ENCODE measurements at places on chromosomes 11 and 22.

GRCh38 chr11:73184953-73185671, 33.0 kb upstream of the P2RY2 start:
- peaks cover 20% of the 10 kb centered on the region for H3K27me3 ChIP-seq
- H3K4me1 ChIP-seq, result no peaks in the 10 kb centered on the region
- no peak overlapping the region for H3K4me3 ChIP-seq
- H3K27ac ChIP-seq, result no peak overlapping the region

- H3K4me1 ChIP-seq, result no peaks in the 10 kb centered on the region
- H3K4me3 ChIP-seq, result no peak overlapping the region
- H3K27ac ChIP-seq, result no peak overlapping the region
- no peaks in the 10 kb centered on the region for H3K27me3 ChIP-seq
These were observed 43.4 kb upstream of the MN1 start for GRCh38 chr22:27844656-27845591.

DNA sequence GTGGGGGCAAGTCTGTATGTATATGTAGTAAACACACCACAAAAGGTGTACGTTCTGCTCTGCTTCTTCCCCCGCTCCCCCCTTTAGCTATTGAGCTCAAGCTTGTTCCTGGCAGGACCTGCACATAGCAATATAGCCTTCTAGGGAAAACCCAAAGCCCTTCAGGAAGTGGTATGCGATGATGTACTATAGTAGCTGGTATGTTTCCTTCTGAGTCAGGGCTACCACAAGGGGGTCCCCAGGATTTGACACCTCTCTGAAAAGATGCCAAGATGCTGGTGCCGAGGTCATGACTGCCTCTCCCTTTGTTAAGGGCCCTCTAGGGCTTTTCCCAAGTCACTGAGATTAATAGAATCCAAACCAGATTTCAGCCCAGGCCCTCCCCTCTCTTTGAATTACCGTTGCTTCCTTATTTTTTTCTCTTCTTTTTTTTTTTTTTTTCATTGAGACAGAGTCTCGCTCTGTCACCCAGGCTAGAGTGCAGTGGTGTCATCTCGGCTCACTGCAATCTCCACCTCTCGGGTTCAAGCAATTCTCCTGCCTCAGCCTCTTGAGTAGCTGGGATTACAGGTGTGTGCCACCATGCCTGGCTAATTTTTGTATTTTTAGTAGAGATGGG, 268.4 kb downstream of the ETS1 start:
- H3K27me3 ChIP-seq, result no peaks in the 10 kb centered on the region
- H3K36me3 ChIP-seq, result peaks cover 24% of the 10 kb centered on the region
- peak; percentile 78 for DNase-seq
- peaks cover 77% of the 10 kb centered on the region for H3K4me1 ChIP-seq

- H3K27me3 ChIP-seq, result peaks cover 29% of the 10 kb centered on the region
- no peak overlapping the region for H3K27ac ChIP-seq
- no peaks in the 10 kb centered on the region for H3K4me1 ChIP-seq
- no peak overlapping the region for H3K4me3 ChIP-seq
These were observed 11.4 kb upstream of the MPPED1 start for GRCh38 chr22:43400449-43400848.

DNA sequence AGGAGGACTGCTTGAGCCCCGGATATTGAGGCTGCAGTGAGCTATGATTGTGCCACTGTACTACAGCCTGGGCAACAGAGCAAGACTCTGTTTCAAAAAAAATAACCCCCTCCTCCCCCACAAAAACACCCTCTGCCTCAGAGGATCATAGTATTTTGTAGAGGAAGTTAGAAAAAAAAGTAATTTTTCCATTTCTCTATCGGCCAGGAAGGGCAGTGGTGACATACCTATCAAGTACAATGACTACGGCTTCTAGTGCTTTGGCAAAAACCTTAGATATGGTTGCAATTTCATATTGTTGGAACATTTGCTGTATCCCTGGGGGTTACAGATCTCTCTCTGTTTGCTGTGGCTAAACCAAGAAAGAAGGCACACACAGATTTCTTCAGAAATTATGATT, 28.9 kb downstream of the C2CD3 start:
- no peak overlapping the region for H3K27ac ChIP-seq
- no peak for DNase-seq
- H3K4me1 ChIP-seq, result peaks cover 6% of the 10 kb centered on the region
- H3K4me3 ChIP-seq, result no peak overlapping the region

DNA sequence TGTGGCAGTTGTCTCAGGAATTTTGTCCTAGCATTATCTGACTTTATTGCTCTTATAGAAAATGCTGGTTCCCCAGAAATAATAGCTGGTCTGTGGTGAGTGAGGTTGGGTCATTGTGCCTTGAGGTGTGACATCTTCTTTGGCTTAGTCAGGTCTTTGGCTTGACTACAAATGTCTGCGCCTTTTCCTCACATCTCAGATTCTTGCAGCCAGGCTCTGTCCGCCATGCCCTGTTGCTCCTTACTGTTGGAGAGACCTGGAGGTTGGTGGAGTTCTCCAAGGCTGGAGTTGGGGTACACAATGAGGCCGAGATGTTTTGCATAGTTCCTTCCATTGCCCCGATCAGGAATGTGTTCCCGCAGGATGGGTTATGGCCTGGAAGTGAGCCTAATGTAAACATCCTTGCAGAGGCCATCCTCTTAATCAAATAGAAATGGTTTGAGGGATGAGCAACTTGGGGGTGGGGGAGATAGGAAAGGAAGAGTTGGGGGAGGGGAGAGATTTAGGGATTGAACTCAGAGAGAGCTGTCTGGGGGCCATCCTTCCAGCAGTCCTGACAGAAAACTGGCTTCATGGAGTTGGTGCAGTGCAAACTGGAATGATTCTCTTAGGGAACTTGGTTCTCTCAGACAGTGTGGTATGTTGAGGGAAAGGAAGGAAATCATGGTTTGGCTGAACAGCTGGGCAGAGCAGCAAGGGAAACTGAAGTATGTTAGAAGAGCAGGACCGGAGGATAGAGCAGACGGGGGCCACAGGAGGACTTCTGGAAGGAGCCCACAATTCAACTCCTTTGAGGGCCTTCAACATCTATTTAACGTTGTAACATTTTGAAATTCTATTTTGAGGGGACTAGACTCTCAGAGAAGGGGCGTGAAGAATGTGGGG, 49.9 kb downstream of the ZBTB16 start:
- H3K27ac ChIP-seq, result no peak overlapping the region
- H3K4me1 ChIP-seq, result peaks cover 78% of the 10 kb centered on the region
- no peak overlapping the region for H3K4me3 ChIP-seq
- no peak for DNase-seq

DNA sequence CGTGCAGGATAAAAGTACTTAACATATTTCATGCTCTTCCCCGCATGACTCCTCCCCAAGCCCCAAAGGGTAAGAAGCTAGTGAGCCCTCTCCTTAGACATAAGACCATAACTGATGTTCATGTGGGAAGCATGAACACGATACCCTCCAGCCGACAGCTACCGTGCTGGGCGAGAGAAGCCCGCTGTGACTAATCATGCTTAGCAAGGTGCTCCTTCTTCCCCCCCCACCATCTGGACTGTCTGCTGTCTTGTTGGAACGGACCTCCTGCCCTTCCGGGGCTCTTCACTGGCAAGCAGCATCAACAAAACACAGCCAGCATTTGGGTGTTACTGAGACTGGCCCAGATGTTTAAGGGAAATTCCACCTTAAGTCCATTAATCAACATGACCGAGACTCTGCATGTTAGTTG, 200.6 kb downstream of the DBX1 start:
- H3K27ac ChIP-seq, result no peak overlapping the region
- no peaks in the 10 kb centered on the region for H3K36me3 ChIP-seq
- no peak overlapping the region for H3K4me3 ChIP-seq
- DNase-seq, result no peak
- H3K27me3 ChIP-seq, result peaks cover 21% of the 10 kb centered on the region

DNA sequence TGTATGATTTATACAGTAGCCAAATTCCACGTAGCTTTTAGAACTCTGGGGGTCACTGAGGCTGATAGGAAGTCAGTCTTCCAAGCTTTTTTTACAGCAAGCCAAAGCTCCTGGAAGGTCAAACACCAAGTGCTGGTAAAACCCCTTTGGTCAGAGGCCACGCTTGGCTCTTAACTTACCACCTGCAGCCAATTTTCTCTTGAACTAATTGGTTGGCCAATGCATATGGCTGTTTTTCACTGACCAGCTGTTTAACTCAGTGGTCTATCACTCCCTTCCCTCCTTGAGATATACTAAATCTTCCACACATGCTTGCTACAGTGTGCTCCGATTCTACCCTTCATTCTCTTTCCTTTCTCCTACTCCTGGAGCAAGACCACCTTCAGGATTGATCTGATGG, 116.0 kb downstream of the FAR1 start:
- peaks cover 1% of the 10 kb centered on the region for H3K4me1 ChIP-seq
- H3K36me3 ChIP-seq, result no peaks in the 10 kb centered on the region
- no peak overlapping the region for H3K27ac ChIP-seq
- no peak for DNase-seq
- H3K27me3 ChIP-seq, result no peaks in the 10 kb centered on the region

- no peaks in the 10 kb centered on the region for H3K36me3 ChIP-seq
- DNase-seq, result no peak
- H3K27ac ChIP-seq, result no peak overlapping the region
- peak overlapping the region; percentile 72 for H3K4me3 ChIP-seq
These were observed 41.7 kb upstream of the BLID start for GRCh38 chr11:122157653-122158161.

DNA sequence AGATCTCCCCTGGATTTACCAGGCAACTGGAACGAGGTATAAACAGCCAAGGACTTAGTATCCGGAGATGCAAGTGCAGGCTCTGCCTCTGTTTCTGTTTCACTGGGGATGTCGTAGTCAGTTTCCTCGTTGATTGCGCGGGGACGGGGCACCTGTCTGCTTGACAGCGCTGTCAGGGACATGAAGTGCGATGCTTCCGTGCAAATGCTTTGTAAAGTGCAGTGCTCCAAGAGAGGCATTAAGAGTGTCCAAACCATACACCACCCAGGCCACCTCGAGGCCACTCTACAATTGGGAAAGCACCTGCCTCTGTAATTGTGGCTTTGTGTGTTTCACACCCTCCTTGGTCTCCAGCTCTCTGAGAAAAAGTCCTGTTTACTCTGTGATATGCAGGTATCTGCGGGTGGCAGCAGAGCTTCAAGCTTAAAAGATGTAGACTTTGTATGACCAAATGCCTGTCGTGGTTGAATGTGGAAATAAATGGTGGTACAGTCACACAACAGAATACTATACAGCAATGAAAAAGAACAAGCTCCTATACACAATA, 18.6 kb upstream of the CD5 start:
- DNase-seq, result no peak
- peak overlapping the region; percentile 96 for H3K27ac ChIP-seq
- H3K27me3 ChIP-seq, result no peaks in the 10 kb centered on the region
- peaks cover 50% of the 10 kb centered on the region for H3K4me1 ChIP-seq
